ENCODE measurements at places on chromosomes 2 and 18. TPM values are rescaled to one million over a fixed set of nuclear protein-coding genes. Genes with fewer than 3 reads are reported as not detected.

RUFY4 gene
- not detected for total RNA-seq

DNA sequence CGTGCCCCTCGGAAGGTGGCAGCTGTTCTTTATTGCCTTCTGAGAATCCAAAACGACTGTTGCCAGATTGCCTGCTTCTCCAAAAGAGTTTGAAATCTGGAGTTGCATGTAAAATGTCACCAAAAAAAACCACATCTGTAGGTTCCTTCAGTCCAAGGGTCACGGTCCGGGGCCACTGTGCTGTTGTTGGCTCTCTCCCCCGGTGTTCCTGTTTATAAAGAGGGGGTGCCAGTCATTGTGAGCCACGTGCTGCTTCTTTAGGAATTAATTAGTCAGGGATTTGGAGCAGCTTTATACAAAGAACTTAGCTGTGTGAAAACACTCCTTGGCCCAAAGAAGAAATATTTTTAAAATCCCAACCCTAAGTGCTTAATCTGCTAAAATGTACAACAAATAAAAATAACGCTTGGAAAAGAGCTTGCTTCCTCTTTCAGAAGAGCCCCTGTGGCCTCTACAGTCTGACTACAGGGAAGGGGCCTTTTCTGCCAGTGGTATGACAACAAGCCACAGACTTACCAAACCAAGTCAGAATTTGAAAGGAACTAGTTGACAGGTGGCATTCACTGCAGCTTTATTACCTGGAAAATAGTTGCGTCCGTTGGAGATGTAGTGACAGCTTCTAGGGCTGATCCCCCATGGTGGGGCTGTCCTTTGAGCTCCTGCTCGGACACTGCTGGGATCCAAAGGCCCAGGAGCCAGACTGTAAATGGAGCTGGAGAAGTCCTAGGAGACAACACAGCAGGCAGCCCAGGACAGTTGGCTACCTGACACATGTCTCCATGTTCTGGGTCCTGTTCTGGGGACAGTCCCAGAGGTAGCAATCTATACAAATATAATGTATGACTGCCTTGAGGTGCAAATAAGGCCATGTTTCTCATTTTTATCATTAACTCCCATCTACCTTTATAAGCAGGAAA is 84.5 kb upstream of the SLC1A4 start:
- no peak for DNase-seq

TBR1 gene
- under 0.01 TPM for total RNA-seq

- no peak for DNase-seq
Observed at GRCh38 chr18:24465486-24465885, 5.0 kb downstream of the HRH4 start.

DNA sequence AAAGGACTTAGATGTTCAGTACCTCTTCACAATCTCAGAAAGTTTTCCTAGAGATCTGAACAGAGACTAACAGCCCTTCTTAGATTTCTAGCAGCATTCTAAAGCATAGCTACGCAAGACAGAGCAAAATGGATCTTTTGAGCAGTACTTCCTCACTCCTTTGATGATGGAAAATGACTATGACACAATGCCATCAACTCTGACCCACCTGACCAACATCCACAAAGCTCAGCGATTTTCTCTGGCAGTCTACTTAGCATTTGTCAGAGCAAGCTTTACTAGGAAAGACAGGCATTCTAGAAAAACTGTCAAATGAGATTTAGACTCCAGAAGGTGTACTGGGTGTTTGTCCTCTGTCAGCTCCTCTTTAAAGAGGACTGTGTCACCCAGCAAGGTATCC is 180.9 kb upstream of the ACVR2A start:
- DNase-seq: no peak

DNA sequence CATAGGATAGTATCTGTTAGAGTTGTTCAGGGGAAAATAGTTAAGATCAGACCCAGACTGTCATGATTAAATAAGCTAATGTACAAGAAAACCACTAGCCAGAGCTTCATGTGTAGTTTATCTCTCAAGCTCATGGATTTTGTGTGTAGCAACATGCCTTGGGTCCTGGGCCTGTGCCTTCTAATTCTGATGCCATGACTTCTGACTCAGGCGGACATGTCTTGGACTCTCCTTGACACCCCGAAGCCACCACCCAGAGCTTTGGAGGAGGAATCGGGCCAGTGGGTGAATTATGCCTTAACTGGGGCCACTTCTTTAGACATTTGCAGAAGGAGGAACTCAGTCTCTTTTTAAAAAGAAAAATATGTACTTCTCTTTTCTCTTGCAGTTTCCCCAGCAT is 68.7 kb downstream of the NPAS2 start:
- DNase-seq: no peak

- DNase-seq: no peak
Observed at GRCh38 chr2:240166761-240167587, 26.5 kb upstream of the OTOS start.

DAW1 gene
- not detected for total RNA-seq

CAB39 gene
- total RNA-seq: 46.0 TPM
